ENCODE measurements at places on chromosomes 5 and 9.

DNA sequence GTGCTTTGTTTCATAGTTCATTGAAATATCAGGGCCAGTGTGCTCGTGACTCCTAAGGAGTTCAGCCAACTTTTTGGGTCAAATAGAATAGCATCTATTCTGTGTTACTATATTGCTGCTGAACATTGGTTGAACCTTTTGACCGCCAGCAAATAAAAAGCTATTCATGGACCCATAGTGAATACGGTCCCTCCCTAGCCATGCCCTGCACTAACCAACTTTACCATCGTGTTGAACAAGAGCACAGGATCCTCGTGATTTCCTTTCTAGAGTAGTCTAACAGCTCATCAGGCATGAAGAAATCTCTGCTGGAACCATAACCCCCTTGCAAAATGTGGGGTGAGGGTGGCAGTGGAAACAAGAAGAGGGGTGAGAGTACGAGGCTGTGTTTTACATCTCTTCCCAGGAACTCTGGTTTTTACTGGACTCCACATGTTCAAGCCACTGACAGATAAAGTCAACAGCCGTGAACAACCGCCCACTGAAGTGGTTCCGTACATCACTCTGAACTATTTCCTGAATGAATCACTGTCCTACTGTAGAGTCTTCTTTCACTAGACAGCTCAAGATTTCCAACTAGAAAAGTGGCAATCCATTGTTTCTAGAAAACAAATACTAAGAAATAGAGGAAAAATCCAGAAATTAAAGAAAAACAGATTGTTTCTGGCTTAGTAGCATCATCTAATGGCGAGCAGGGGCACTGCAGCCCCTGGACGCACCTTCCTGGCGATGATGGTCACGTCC lies 70.1 kb upstream of the SPATA31E1 start:
- DNase-seq, result no peak

DNA sequence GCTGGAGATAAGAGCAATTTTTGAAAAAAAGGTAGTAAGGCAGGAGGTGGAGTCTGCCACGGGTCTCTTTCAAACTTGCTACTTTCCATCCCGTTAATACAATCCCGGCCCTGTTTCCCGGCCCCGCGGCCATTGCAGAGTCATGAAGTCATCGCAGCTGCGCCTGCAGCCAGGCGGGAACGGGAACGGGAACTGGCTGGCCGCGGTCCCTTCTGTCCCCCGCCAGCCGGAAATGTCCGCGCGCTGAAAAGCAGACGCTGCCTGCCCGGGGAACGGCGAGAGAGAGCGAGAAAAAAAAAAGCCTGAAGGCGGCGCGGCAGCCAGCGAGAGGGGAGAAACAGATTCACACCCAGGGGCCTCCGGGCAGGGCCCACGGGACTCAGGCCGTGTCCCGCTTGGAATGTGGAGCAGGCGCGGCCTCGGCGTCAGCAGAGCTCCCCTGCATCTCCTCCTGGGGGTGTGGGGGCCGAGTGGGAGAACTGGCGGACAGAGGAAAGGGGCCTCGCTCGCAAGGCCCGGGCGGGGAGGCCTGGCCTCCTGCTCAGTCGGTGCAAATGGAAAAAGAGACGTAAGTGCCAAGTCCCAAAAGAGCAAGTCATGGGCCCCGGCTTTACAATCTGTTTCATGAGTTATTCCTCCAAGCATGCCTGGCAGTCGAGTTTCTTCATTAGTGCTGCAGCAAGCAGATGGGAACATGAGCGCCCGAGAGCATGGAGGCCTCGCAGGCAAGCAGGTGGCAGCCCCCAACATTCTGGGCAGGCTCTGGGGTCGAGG lies 201.2 kb upstream of the GAS1 start:
- DNase-seq, result peak; percentile 92

DNA sequence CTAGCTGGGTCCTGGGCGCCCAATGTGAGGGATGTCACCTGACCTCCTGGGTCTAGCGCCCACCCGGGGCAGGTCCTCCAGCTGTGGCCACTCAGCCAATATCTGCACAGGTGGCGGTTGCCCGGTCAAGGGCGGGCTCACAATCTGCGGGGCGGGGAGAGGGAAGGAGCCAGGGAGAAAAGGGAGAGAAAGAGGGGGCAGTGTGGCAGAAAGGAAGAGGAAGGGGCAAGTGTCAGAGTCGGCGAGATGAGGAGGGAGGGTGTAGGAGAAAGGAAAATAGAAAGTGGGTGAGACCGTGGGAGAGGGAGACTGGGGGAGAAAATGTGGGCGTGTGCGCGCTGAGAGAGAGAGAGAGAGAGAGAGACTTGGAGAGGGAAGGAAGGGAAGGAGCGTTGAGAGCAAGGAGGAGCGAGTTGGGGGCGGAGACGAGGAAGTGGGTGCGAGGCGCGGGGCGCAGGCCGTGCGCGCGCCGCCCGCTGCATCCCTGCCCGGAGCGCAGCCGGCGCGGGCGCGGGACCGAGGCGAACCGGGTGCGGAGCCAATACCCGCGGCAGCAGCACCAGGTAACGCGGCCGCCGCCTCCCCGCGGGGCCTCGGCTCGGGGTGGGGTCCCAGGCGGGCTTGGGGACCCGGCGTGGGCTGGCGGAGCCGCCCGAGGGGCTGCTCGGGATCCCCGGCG lies at the start of gene HRH2:
HRH2 (plus strand) TSS at position 479 of the 679 bp plus-strand sequence. CDS start 25,163 bp downstream, outside the sequence.
- peak; percentile 89 for DNase-seq

GRCh38 chr5:133155326-133155969 lies 103.6 kb downstream of the HSPA4 start:
- no peak for DNase-seq

- no peak for DNase-seq
These were observed 507.0 kb upstream of the PTGER4 start for GRCh38 chr5:40172721-40173120.

- no peak for DNase-seq
These were observed 91.5 kb upstream of the TUT7 start for GRCh38 chr9:86445671-86446070.

DNA sequence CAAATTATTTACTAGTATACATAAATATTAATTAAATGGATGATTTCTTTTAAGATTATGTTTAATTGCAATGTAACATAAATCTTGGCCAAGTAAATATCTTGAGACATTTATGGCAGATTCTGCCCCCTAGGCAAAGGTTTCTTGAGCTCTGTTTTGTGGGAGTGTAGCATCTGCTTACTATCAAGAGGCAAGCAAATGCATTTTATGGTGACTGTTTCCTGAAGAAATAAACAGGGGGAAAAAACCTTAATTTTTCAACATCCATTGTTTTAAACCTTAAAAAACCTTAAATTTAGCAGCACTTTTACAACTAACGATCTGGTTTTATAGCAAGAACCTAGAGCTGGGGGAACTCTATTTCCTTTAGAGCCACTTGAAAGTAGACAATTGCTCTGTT lies 25.7 kb upstream of the FREM1 start:
- DNase-seq, result no peak

GRCh38 chr9:101465326-101465915 lies 29.8 kb upstream of the ALDOB start:
- DNase-seq, result no peak

DNA sequence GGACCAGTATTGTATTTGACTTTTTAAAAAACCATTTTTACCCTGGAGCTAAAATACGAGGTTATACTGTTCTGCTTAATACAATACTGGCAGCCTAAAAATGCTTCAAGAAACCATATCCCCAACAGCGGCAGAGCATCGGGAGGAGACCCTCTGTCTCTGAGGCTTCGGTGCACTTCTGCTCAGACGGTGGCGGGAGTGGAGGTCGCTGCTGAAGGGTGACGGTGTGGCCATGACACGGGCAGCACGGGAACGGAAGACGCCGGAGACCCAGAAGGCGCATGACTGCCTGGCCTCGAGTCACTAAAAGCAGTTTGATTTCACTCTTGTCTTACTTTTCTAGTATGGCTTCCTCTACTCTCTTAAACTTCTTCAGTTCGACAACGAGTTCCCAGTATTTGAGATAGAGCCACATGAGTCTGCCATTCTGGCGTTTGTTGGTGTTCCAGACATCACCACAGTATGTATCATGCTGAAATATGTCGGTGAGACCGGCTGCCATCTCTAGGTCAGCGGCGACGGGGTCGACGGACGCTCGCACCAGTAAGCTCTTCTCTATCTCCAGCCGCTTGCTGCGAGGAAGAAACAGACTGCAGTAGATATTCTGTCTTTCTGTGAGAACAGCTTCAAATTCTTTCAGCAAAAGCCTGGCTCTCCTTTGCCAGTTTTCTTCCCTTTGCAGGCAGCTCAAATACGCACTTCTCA lies 12.8 kb downstream of the CCDC127 start:
- DNase-seq, result peak; percentile 71

DNA sequence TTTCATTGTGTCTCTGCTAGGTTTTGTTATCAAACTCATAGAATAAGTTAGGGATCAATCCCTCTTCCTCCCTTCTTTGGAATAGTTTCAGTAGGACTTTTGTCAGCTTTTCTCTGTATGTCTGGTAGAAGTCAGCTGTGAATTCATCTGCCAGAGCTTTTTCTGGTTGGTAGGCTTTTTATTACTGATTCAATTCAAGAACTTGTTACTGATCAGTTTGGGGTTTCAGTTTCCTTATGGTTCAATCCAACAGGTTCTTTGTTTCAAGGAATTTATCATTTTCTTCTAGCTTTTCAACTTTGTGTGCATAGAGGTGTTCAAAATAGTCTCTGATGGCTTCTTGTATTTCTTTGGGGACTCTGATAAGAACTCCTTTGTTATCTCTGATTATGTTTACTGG lies 221.7 kb downstream of the FGF10 start:
- no peak for DNase-seq

DNA sequence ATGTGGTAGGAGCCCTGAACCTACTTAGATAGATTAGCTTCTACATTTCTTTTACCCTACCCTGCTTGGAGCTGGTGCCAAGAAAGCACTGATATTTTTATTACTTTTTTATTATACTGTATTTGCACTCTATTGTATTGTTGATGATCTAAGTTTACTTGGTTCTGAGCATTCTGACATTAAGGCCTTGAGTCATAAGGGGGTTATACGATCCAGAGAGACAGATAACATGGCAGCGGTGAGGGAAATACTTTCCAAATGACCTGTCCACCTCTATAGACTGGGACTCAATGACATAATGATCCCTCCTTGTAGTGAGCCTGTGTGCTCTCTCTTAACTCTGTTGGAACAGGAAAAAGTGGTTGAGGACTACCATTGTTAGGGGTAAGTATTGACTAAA lies 176.3 kb downstream of the MAN2A1 start:
- no peak for DNase-seq

DNA sequence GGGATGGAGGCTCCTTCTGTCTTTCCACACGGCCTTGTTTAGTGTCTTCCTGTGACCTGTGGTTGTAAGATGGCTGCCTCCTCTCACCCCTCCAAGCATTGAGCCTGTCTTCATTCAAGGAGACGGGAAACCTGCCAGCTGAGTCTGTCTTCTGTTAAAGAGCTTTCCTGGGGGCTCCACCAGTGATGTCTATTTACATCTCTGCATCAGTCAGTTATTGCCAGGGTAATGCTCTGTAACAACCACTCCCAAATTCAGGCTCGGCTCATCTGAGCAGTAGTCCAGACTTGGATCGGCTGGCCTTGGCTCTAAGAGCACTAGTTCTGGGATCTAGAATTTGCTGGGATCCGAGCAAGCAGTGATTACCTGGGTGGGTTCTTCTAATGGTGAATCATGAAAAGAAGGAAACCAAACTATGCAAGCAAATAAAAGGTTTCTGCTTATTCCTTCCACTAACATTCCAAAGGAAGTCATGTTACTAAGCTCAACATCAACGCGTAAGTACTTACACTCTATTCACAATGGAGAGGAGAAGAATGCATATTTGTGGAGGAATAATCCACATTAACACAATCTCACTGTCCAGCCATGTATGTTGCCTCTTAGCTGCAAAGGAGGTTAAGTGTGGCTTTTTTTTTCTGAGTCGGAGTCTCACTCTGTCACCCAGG lies 61.7 kb downstream of the GALNT12 start:
- DNase-seq, result peak; percentile 18

DNA sequence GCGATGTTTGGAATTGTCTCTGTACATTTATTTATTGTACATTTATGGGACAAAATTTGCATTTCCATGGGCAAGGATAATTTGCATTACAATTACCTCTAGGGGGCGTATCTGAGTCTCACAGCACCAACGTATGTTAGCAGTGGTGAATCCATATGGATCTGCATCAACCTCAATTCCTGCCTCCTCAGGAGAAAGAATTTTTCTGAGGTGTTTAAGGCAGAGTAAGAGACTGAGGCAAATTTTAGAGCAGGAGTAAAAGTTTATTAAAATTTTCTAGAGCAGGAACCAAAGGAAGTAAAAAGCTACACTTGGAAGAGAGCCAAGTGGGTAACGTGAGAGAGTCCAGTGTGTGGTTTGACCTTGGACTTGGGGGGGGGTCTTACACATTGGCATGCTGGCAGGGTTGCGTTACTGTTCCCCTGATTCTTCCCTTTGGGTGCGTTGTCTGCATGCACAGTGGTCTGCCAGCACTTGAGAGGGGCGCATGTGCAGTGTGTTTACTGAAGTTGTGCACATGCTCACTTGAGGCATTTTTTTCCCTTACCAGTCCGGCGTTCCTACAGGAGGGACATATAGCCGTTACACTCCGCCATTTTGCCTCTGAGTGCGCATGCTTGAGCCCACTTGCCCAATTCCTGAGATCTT lies 21.0 kb upstream of the RAB14 start:
- no peak for DNase-seq

DNA sequence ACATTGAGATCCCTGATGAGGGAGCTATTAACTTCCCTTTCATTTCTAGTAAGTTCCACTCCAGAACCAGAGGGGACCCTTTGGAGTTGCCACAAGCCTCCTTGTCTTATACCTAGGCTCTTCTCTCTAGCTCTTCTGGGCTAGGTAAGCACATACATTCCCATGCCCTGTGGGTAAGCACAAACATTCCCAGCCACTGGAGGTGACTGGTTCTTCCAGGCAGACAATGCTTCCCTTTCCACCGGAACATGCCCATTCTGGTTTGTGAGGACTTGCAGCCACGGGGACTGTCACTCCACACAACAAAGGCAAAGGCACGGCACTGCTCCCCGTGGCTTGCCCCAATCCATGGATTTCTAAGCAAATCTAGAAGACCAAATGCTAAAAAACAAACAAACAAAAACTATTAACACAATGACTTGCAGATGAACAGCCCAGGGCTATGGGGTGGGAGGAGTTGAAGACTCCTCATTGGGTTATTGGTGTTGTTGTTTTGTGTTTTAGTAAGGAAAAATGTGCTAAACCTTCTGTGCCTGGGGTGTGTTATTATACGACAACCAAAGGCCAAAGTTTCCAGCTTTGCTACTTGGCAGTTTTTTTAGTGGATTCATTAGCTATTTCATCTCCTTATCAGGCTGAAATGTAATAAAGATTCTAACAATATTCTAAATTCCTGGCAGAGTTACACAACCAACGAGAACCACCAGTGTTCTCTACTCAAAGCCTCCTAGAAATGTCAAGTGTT lies 276.2 kb downstream of the SYK start:
- DNase-seq, result no peak

- DNase-seq, result no peak
These were observed 1.8 kb downstream of the CTXN3 start for GRCh38 chr5:127650649-127651048.

DNA sequence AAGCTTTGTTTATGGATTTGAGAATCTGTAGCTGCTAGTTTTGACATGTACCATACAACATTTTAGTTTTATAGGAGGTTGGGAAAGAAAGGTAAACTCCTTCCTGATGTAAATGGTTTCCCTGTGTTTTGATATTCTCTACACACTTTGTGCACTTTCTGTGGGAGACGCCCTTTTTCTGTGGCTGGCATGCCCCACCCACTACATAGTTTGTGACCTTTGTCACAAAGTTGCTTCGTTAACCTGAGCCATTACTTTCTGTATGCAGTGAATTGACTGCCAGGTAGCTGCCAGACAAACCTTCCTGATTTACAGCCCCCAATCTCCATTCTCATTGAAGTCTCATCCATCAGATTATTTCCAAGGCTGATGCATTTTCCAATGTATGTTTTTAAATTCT lies 90.6 kb downstream of the NLN start:
- no peak for DNase-seq

All from mesenteric fat pad (tissue), 1 donor.